ENCODE measurements at places on chromosomes 16 and 17.

GRCh38 chr17:17809531-17810083, 27.2 kb downstream of the SREBF1 start:
- DNase-seq, result no peak

DNA sequence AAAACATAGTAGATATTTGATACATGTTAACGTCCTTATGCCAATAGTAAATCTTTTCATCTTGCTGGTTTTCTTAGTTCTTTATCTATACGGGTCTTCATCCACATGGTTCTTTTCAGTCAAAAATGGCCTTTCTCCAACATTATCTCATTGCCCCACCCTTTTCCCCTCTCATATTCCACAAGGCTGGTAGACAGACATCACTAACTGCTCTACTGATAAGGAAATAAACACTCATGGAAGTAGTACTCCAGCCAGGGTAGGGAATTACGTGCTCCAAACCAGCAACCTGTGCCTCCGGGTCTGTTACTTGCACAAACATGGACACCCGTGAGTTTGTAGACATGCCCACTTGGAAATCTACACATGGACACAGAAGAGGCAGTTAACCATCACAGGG, 141.4 kb downstream of the XYLT1 start:
- no peak for DNase-seq

DNA sequence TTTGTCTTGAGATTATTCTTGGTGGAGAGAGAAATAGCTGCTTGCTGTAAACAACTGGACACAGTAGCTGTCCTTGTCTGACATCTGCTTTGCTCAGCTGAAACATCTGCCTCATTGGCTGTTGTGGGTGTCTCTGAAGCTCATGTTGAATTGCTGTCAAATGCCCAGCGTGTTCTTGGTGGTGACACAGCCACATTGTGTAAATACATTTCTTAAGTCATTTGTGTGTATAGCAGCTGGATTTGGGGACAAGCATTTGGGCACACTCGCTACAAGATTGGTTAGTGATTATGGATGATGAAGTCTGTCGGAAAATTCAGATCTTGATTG, 5.3 kb downstream of the FAM234A start:
- DNase-seq, result no peak

- DNase-seq, result no peak
These were observed 72.3 kb downstream of the CDK5R1 start for GRCh38 chr17:32558997-32559650.

- DNase-seq, result no peak
These were observed 167.0 kb downstream of the COPRS start for GRCh38 chr17:31692027-31692426.

DNA sequence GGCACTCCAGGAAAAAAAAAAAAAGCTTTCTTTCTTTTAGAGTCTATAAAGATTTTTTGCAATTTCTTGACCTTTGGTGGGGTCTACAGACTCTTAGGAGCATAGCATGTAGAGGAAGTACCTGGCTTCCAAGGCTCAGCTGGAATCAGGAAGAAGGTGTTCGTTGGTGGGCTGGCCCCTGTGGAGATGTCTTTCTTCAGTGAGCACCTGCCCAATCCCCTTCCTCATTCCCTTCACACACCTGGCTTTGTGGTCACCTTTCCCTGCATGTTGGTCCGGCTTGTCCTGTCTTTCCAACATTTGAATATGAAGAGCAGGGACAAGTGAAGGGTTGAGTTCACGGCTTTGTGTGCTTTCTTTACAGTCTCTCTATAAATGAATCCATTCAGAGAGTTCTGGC, 352.4 kb downstream of the HAPSTR1 start:
- DNase-seq, result no peak

GRCh38 chr16:86018487-86018886, 119.5 kb downstream of the IRF8 start:
- DNase-seq, result no peak

DNA sequence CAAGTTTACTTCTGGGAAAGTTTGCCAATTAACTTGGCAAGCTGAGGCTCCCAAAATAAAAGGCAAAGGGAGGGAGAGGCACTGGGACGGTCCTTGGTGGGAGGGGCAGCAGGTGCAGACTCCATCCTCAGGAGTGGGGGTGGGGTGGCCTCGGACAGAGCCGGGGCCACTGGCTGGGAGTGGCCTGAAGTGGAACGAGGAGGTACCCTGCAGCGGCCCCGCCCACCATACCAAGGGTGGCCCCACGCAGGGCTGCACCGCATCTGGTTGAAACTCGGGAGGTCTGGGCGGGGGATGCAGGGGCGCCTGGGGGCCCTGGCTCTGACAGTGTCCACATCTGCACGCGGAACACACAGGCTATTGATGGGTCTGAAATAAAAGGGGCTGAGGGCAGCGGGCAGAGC, 42.4 kb upstream of the SLC38A10 start:
- DNase-seq, result peak; percentile 9

DNA sequence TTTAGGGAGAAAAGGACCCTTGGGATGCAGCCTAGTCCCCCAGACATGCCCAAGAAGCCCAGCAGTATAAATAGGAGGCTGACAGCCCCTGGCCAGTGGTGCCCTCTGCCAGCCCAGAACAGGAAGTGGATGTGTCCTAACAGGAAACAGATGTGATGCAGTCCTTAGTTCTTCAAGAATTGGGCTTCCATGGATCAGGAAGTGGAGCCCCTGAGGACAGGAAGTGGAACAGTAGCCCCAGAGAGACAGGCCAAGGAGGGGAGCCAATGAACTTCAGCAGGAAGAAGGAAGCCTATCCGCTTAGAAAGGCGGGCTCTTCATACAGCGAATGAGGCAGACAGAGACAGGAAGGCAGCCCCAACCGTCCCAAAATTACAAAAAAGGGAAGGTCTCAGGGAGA, 7.2 kb downstream of the CTF1 start:
- no peak for DNase-seq

DNA sequence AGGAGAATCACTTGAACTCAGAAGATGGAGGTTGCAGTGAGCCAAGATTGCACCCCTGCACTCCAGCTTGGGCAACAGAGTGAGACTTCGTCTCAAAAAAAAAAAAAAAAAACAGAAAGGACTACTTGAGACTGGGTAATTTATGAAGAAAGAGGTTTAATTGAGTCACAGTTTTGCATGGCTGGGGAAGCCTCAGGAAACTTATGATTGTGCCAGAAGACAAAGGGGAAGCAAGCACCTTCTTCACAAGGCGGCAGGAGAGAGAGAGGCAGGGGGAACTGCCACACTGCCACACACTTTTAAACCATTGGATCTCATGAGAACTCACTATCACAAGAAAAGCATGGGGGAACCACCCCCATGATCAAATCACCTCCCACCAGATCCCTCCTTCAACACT, 9.0 kb upstream of the MILR1 start:
- no peak for DNase-seq

GRCh38 chr17:21174713-21175112, 39.2 kb downstream of the TMEM11 start:
- DNase-seq, result no peak

GRCh38 chr16:26334218-26335111, 642.7 kb downstream of the HS3ST4 start:
- no peak for DNase-seq

- DNase-seq, result no peak
These were observed 677 bp downstream of the DEF8 start for GRCh38 chr16:89949121-89949742.

DNA sequence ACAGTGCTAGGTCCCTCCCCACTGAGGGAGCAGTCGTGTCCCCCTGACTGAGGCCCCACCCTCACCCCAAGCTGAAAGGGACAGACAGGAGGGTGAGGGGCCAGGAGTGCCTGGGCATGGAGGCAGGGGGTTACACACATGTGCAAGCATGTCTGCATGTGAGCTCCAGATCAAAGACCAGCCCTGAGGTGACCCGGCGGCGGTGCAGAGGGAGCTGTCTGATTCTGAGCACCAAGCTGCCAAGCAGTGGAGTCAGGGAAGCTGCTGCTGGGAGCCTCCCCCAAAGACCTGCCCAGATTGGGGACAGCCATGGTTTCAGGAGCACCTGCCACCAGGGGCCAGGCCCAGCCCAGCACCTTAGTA, 5.5 kb downstream of the DLX3 start:
- no peak for DNase-seq

DNA sequence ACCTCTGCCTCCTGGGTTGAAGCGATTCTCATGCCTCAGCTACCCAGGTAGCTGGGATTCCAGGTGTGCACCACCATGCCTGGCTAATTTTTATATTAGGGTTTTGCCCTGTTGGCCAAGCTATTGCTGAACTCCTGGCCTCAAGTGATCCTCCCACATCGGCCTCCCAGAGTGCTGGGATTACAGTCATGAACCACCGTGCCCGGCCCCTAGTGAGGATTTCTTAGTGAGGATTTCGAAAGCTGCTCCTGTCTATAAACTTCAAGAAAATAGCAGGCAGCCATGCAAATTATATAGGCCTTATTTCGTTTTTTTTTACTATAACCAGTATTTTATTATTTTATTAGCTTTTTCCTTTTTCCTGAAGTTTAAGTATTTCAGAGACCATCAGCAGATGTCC, 41.6 kb downstream of the EPN2 start:
- no peak for DNase-seq

GRCh38 chr16:22763437-22764080, 50.4 kb upstream of the HS3ST2 start:
- no peak for DNase-seq

GRCh38 chr17:6559753-6560215, 3.4 kb upstream of the PITPNM3 start:
- DNase-seq, result no peak

DNA sequence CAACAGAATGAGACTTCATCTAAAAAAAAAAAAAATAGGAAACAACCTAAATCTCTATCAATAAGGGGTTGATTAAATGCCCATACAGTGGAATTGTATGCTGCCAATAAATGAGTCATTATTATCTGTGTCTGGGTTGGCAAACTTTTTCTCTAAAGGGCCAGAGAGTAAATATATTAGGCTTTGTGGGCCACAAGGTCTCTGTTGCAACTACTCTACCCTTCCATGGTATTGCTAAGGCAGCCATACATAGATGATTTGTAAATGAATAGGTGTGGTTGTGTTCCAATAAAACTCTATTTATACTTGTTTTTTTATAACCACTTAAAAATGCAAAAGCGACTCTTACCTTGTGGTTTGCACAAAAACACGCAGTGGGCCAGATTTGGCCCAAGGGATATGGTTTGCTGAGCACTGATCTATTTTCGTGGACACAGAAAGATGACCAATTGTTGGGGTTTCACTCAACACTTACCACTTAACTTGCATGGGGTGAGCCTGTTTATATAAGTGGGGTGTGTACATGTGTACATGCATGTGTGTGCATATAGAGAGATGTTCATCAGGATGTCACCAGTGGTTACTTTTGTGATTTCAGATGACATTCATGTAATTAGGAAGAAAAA, 12.4 kb upstream of the IL4R start:
- no peak for DNase-seq

- DNase-seq, result no peak
These were observed 16.4 kb downstream of the PIMREG start for GRCh38 chr17:6460531-6461161.

GRCh38 chr17:28475151-28475900, 1.9 kb downstream of the SLC13A2 start:
- DNase-seq, result no peak

GRCh38 chr16:31114468-31114867, 3.0 kb upstream of the KAT8 start:
- DNase-seq, result no peak

DNA sequence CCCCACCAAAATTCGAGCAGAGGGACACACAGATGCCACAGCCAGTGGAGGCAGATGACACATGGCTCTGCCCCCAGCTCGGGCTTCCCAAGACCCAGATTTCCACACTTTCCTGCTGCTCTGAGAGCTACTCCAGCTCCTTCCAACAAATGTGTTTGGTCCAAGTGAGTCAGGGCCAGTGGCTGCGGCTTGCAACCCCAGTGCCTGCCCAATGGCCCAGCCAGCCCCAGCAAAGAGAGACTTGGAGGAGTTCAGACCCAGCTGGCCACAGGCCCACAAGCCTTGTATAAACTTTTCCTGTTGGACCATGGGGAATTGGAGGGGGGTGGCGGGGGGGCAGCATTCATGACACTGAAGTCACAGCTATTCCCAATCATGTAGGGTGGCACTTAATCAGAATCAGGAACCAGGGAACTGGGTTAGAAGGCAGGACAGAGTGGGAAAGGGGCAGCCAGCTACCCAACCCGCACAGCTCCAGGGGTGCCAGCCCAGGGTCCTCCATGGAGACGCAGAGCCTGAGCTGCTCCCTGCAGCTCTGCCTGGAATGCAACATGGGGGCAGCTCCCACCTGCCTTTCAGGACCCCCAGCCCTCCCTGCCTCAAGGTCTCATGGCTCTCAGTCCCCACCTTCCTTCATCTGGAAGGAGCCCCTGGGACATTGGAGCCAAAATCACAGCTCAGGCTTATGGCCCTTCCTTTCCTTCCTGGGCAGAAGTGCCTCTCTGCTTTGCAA, 17.5 kb upstream of the C16orf78 start:
- DNase-seq, result no peak

GRCh38 chr16:65981057-65981456, 385.4 kb upstream of the CDH5 start:
- peak; percentile 0 for DNase-seq

DNA sequence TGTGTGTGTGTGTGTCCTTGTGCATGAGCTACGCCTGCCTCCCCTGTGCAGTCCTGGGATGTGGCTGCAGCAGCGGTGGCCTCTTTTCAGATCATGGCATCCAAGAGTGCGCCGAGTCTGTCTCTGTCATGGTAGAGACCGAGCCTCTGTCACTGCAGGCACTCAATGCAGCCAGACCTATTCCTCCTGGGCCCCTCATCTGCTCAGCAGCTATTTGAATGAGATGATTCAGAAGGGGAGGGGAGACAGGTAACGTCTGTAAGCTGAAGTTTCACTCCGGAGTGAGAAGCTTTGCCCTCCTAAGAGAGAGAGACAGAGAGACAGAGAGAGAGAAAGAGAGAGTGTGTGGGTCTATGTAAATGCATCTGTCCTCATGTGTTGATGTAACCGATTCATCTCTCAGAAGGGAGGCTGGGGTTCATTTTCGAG, 22.5 kb downstream of the STAT5A start:
- no peak for DNase-seq

GRCh38 chr17:8019166-8019565, 16.8 kb downstream of the GUCY2D start:
- DNase-seq, result no peak

DNA sequence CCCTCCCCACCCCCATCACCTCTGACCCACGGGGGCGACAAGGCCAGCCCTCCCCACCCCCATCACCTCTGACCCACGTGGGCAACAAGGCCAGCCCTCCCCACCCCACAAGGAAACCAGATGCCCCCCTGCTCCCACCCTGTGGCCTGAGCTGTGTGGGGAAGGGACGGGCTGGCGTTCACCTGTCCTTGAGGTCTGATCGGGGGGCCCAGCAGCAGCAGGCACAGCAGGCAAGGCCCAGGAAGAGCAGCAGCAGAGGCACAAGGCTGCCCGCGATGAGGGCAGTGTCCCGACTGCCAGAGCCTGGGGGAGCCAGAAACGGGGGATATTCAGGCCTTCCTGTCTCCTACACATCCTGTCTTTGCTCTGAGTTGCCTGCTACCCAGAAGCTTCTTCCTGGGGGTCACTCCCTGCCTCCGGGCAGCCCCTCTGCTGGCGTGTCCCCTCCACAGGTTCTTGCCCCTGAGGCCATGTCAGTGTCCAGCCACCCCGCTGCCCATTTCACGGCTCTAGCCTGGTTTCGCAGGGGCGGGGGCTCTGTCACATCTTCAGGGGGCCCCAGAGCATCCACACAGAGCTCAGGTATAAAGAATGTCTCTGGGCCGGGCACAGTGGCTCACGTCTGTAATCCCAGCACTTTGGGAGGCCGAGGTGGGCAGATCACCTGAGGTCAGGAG, 6.8 kb downstream of the SCARF1 start:
- no peak for DNase-seq
